ENCODE measurements at places on chromosomes 6 and 20.

DNA sequence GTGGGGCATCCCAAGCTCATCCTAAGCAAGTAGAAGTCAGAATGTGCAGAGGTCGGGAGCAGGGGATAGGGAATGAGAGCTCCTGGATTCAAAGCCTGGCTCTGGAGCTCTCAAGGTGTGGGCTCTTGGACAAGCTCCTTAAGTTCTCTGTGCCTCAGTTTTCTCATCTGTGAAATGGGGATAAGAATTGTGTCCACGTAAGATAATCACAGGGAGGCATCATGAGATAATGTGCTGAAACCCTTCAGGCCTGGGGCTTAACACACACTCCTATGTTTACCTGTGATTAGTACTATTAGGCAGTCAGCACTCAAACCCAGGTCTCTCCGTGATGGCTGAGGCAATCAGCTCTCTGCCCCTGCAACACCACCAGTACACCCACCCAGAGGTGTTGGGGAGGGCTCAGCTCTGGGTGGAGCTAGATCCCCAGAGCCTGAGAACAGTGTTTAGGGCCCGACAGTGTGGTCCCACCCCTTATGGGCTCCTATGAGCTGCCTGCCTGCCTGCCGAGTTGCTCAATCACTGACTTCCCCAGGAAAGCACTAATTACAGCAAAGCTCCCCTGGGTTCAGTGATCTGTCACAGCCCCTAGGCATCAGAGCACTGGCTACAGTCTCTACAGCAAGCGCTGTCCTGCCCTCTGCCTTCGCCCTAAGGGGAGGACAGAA, 6.3 kb upstream of the SIRPA start:
- DNase-seq, result no peak

DNA sequence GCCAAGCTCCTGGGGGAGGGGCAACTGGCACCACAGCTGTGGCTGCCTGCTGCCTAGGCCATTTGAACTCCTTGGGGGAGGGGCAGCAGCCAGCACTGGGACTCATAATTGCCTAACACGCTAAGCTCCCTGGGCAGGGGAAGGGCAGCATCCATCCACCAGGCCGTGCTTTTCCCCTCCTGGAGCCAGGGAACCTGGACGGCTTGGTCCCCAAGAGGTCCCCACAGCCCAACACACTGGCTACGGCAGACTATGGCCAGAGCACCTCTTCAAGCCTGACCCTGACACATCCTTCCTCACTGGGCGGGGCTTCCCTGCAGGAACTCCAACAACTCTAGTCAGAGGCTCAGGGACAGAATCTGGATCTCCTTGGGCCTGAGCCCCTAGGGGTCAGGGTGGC, 269.4 kb downstream of the RNF144B start:
- no peak for DNase-seq

DNA sequence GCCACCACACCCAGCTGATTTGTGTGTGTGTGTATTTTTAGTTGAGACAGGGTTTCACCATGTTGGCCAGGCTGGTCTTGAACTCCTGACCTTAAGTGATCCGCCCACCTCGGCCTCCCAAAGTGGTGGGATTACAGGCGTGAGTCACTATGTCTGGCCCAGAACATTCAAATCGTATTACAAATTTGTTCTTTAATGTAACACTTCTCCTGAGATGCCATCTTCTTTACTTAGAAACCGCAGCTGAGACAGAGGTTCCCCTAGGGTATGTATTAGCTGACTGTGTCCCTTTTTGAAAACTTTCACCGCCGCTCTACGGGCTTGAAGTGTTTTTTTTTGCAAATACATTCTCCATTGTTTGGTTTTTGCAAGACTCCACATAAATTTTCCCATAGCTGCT, 62.6 kb downstream of the TOX2 start:
- no peak for DNase-seq

DNA sequence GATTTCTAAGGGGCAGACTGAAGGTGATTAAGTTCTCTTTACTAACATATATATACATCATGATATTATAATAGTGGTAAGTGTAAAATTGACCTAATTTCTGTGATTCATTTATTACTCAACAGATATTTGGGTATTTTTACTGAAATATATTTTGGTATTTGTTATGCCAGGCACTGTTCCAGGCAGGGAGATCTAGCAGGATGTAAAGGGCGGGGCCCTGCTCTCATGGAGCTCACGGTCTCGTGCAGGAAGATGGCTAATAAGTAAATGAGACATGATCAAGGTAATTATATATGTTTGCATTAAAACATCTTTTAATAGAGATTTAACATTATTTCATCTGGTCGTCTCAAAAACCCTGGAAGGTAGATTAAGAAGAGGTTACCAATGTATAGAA, 27.7 kb downstream of the FAM50B start:
- DNase-seq, result no peak

GRCh38 chr20:37947943-37948342, 45.0 kb downstream of the VSTM2L start:
- no peak for DNase-seq

- DNase-seq, result no peak
Measured at GRCh38 chr6:90691823-90692222, 105.0 kb upstream of the MAP3K7 start.

GRCh38 chr6:84016029-84016428, 17.5 kb upstream of the MRAP2 start:
- no peak for DNase-seq

- DNase-seq, result no peak
Measured at GRCh38 chr6:14656078-14656521, 538.5 kb downstream of the CD83 start.

- peak; percentile 66 for DNase-seq
Measured at GRCh38 chr6:43076464-43077332, 584 bp downstream of the PTK7 start.

GRCh38 chr6:138948546-138949179, 39.4 kb downstream of the REPS1 start:
- no peak for DNase-seq

- DNase-seq, result no peak
Measured at GRCh38 chr6:112178846-112179245, 75.5 kb downstream of the LAMA4 start.

DNA sequence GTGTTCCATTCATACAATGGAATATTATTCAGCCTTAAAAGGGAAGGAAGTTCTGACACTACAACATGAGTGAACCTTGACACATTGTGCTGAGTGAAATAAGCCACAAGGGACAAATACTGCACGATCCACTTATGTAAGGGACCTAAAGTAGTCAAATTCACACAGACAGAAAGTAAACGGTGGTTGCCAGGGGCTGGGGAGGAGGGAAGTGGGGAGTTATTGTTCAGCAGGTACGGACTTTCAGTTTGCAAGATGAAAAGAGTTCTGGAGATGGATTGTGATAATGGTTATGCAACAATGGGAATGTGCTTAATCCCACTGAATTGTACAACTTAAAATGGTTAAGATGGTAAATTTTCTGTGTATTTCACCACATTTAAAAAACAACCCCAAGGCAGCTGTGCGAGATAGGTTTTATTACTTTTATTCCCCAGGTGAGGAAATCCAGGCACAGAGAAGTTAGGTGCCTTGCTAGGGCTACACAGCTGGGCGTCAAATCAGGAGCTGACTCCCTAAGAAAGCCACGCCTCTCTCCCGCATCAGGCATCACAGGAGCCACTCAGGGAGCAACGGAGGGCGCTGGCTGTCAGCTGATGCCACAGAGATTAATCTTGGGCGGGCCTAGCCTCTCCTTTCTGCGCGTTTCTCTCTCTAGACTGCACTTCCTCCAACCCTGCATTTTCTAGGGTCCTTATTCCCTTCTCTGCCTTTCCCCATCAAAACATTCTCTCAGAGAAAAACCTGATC, 9.3 kb upstream of the TRAF3IP2 start:
- DNase-seq, result no peak

- no peak for DNase-seq
Measured at GRCh38 chr6:158255275-158255988, 56.8 kb upstream of the TULP4 start.

DNA sequence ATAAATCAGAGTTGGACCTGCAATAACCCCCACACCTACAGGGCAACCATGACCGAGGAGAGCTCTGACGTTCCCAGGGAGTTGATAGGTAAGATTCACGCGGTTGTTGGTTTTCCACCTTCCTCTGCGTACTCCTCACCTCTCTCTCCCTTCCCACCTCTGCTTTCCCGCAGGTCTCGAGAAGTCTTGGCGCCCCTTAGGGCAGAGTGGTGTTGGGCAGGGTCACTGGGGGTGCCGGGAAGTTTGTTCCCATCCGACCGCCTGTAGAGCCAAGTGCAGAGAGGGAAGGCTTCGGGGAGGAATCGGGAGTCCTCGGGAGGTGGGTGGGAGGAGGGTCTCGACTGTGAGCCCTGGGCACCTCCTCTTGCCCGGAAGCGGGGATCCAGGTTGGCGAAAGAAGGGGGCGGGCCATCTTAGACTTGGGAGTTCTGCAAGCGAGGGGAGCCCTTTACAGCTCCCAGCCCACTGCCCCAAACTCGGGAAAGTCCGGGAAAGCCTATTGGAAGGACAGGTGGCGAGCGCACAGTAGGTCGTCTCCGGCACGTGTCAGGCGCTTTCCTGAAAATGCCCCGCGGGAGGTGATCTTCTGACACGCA, 672 bp downstream of the CARMIL1 start:
- peak; percentile 59 for DNase-seq

DNA sequence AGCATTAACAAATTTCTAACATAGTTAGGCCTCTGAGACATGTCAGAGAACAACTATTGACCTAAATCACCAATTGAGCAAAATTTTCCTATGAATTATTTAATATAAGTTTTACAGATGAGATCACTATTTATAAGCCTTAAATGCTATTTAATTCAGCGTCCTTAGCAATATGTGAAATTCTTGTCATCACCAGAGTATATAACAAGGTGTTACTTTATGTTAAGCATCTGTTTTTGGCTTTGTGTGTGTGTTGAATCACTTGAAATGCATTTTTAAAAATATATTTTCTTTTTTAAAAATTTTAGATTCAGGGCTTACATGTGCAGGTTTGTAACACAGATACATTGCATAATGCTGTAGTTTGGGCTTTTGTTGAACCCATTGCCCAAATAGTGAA, 794.1 kb downstream of the EYS start:
- DNase-seq, result no peak

GRCh38 chr6:82035526-82035925, 212.0 kb downstream of the IBTK start:
- no peak for DNase-seq

DNA sequence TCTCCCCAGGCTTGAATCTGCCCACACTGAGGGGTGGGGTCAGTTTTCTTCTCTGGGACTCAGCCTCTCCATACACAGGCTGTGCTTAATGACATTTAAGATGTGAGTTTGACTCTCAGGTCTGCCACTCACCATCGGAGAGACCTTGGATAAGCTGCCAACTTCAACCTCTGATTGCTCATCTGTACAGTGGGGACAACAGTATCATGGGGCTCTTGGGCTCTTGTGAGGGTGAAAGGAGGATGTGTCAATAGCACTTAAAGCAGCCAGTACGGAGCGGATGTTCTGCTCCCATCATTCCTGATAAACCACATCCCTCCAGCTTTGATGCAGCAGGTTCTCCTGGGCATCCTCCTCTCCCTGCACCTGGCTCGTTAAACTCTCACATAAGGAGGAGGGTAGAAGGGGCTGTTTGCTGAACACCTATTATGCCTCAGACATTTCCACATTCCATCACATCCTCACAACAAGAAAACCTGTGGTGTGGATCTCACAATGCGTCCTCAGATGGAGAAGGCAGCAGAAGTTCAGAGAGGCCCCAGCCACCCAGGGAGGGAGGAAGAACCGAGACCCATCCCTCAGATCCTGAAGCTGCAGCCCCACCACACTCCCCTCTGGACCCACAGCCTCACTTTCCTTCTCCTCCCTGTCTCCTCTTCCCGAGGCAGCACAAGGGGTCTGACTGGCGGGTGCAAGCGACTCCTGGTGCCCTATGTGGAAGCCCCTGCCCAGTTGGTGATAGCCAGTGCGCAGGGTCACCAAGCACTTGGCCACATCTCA, 1.9 kb upstream of the PDYN start:
- DNase-seq, result no peak

DNA sequence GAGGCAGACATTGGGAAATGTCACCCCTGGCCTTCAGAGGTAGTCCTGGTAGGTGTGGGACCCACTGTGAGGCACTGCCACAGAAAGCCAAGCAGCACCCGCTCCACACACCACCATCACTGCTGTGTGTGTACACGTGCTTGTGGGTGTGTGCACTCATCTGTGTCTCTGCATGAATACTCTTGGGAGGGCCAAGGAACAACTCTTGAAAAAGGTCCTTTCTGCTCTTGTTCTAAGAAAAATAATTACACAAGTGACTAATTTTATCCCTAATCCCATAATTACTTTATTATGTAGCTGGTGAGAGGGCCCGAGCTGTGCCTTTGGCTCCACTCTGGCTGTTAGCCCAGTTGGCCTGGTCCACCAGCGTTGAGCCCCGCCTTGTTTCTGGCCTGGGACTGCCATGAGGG, 21.7 kb upstream of the EPB41L1 start:
- DNase-seq, result no peak

- no peak for DNase-seq
Measured at GRCh38 chr20:17534077-17534476, 2.9 kb upstream of the BFSP1 start.

GRCh38 chr6:20434766-20435165, 33.1 kb downstream of the E2F3 start:
- no peak for DNase-seq

GRCh38 chr6:137357263-137357947, 136.8 kb downstream of the OLIG3 start:
- no peak for DNase-seq

GRCh38 chr6:24951811-24952299, 16.1 kb upstream of the RIPOR2 start:
- no peak for DNase-seq

GRCh38 chr6:112413780-112414179, 66.7 kb downstream of the RFPL4B start:
- no peak for DNase-seq

DNA sequence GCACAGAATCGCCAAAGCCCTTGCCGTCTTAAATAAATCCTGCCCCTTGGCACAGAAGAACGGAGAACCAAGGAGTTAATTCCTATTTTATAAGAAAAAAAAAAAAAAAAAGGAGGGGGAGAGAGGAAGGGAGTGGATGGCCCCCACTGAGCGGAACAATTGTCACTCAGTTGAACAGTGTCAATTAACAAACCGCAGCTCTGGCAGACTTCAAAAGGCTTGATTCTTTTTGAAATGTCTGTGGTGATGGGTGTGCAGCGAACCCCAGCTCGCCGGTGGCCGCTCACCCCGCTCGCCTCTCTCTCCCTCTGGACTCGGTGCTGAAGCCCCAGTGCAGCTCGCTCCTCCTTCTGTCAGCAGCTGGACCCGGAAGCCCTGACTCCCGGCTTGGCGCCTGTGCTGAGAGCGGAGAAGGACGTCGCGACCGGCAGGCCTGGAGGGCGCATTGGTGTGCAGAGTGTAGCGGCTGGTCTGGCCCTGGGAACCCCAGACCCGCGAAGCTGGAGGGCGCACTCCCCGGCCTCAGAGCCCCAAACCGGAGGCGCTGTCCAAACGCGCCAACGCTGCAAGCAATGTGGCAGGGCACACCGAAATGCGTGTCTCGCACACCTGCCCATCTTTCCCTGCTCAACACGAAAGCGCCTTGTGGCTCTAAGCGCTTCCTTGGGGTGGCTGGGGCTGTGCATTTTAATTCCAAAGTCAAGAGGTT, 3.4 kb downstream of the LINC00237 start:
- no peak for DNase-seq

- no peak for DNase-seq
Measured at GRCh38 chr6:151228788-151229400, 10.9 kb upstream of the AKAP12 start.

Measured in NCI-H510A treated with DMSO at 0.1 percent for 48 hours (cell line).